Omental fat pad (tissue), 4 donors: ENCODE measurements at places on chromosomes 3 and 15. TPM values are rescaled to one million over a fixed set of nuclear protein-coding genes. Genes with fewer than 3 reads are reported as not detected.

DNA sequence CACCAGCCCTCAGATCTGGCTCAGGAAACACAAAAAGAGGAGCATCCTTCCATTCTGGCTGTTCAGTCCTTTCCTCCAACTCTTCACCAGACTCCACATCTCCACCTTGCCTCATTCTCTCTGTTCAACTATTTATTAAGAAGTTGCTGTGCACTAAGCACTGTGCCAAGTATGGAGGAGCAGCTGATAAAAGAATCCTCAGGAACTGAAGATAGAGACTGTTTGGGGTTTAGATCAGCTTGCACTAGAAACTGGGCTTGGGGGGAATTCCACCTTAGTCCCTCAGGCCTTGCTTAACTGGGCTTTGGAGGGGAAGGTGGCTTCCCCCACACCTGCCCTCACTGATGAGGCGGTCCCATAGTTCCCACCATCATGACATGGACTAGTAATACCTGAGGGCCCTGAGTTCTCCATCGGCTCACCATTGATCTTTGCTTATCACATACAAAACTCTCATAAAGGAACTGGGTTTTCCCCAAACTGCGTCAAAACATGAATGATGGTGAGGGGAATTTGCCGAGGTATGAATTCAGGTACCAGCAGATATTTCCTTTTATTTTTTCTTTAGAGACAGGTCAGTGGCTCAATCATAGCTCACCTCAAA is 1.7 kb upstream of the CCR8 start:
- no peak for DNase-seq

- DNase-seq: no peak
Measured at GRCh38 chr3:98449606-98450193, 13.3 kb upstream of the OR5K1 start.

GRCh38 chr3:179452176-179452564 is 900 bp upstream of the GNB4 start:
- no peak for DNase-seq

- no peak for DNase-seq
Measured at GRCh38 chr15:48059791-48060190, 61.0 kb upstream of the SLC24A5 start.

DNA sequence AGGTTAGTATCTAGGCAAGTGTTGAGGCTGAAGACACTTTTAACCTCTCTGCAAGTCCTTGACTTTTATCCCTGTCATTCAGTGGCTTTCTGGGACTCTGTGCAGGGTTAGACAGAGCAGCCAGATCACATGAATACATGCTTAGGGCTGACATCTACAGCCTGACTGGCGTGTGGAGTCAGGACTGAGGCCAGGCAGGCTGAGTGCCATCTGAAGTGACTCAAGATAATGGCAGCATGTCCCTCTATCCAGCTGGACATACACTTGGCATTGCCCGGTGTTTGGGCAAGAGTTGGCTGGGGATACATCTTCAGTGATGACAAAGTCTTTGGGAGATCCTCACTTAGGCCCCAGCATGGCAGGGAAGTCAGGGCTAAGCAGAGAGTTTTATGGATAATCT is 22.4 kb downstream of the DUOX2 start:
- DNase-seq: no peak

GRCh38 chr3:58116161-58116955 is 94.4 kb downstream of the DNASE1L3 start:
- no peak for DNase-seq

- DNase-seq: no peak
Measured at GRCh38 chr3:99069973-99070372, 168.5 kb upstream of the DCBLD2 start.

DNA sequence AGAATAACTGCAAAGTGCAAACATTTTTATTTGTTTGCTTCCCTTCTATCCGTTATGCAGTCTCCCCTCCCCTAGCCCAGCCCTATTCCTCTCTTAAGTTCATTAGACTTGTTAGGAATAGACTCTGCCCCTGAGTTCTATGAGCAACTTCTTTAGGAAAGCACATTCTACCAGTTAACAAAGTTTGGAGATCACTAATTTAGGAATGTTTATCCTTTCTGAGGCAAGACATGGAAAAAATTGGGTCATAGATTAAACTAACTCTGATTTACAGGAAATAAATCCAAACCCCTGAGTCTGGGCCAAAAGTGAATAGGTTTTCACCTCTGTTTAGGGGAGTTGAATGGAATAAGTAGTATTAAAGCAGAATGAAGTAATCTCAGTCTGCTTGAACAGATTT is 34.4 kb downstream of the C3orf80 start:
- DNase-seq: no peak

The KLHL6 gene
- 4.0 TPM for total RNA-seq

The TOPAZ1 gene
- total RNA-seq: not detected

The MAP1A gene
- 2.5 TPM for total RNA-seq

The CCDC191 gene
- 3.3 TPM for total RNA-seq

The ATP2B2 gene
- not detected for total RNA-seq

The ISG20 gene
- total RNA-seq: 41.0 TPM

The PAK6 gene
- not detected for total RNA-seq
